ENCODE measurements at places on chromosomes 7 and 10.

- DNase-seq = no peak
Measured at GRCh38 chr10:116728526-116729096, 13.8 kb downstream of the HSPA12A start.

DNA sequence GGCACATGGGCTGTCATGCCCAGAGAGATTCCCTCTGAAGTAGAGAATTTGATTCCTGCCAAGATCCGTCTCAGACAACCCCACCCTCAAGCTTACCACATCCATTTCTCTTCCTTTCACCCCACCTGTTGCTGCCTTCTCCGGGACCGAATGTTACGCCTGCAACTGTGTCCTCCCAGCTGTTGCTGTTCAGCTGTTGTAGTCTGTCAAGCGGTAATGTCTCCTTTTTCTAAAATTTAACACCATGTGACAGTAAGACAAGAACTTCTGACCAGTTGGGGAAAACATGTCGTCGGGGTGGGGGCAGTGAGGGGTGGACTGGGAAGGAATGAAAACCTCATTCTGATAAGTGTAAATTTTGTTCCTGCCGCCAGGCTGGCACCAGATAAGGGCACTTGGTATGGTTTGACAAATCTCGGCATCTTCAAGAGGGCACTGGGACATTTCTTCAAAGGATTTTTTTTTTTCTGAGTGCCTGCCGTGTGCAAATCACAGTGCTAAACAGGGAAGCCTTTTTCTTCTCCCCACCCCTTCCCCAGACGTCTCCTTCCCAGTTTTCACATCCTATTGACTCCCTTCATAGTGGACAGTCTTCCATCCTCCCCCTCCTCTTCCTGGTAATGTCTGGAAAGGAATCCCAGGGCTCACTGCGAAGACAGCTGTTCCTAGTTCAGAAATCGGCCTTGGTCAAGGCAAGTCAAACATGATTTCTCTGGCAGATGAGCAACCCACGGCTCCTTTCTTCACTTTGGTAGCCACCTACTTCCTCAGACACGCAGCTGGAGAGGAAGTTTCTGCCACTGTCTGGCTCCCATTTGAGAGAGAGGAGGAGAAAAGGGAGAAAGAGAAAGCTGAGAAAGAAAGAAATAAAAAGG, 5.0 kb upstream of the CELF2 start:
- DNase-seq = no peak

- DNase-seq = peak; percentile 62
Measured at GRCh38 chr10:59362959-59363381, 621 bp upstream of the FAM13C start.

GRCh38 chr7:157785486-157786186, 448.8 kb downstream of the DNAJB6 start:
- DNase-seq = no peak

- DNase-seq = no peak
Measured at GRCh38 chr10:96834120-96834519, 2.0 kb downstream of the LCOR start.

DNA sequence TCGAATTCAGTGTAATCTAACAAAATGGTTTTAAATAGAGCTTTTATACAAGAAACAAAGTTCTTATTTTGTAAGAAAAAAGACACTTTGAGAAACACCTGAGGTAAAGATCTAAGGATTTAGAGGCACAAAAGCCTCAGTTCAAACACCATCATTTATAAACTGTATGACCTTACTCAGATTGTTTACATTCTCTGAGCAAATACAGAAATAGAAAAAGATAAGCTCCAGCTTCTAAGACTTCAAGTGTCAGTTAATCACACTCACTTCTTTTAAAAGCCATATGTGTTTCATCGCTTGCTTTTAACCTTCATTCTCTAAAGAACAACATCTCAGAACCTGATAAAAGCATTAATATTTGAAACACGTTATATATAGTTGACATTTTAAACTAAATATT, 27.9 kb downstream of the CADPS2 start:
- no peak for DNase-seq

DNA sequence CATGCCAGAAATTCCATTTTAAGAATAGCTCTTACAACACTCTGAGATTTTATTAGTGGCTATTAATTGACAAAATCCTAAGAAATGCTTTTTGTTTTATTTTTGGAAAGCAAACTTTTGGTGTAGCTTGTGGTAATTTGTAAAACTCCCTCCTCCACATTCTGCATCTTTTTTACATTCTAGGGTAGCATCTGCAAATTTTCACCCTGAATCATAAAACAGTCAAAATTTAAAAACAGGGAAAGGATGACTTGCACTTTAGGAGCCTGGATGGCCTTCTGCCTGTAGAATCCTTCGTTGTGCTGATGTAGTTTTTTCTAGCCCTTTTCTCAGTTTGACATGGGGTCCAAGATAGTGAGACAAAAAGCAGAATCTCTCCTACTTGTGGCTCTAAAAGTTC, 316.1 kb downstream of the ADRA2A start:
- no peak for DNase-seq

DNA sequence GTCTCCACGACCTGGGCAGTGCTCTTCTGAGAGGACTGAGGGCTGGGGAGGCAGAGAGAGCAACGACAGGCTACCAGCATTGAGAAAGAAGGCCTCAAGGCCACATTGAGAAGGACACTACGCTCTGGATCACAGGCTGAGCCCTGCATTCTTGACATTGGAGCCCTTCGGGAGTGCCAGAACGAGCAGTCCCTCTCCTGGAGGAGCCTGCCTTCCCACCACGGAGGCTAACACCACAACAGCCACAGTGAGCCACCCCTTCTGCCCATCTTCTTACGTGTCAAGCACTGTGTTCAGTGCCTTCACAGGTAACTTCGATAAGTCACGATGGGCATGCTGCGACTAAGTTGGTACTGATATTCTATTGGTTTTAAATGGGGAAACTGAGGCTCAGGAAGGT, 267.8 kb downstream of the RPS24 start:
- no peak for DNase-seq

All from C1 segment of cervical spinal cord (tissue), 14 donors.